Dermis blood vessel endothelial cell (primary cell): ENCODE measurements at places on chromosomes 1 and 21.

GRCh38 chr1:200362421-200362820 lies 47.4 kb downstream of the ZNF281 start:
- no peak for DNase-seq

- DNase-seq, result no peak
Observed at GRCh38 chr1:83508485-83509151, 490.3 kb downstream of the TTLL7 start.

DNA sequence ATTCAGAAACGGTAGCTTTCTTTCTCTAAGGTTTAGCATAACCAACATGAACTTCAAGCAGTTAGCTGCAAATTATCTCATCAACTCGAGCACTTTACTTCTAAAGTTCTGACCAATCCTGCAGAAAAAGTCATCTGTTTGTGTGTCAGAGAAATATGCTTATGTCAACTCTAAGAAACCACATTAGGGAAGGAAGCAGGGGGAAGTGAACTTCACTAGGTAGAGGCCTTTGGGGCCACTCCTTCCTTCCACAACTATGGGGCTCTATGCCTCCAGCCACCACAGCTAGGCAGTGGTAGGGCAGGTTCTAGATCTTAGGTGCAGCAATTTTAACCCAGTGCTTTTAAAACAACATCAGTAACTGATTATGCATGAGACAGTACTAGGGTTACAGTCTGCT lies 375.9 kb downstream of the DSCAM start:
- no peak for DNase-seq

DNA sequence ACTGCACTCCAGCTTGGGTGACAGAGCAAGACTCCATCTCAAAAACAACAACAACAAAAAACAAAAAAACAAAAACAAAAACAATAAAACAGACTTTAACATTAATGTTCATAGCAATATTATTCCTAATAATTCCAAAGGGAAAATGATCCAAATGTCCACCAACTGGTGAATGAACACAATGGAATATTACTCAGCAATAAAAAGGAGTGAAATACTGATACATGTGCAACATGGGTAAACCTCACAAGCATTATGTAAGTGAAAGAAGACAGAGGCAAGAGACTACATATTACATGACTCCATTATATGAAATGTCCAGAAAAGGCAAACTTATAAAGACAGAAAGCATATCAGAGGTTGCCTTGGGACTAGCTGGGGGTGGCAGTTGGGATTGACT lies 6.1 kb upstream of the TTF2 start:
- DNase-seq, result no peak

- DNase-seq, result no peak
Observed at GRCh38 chr1:245501633-245502032, 346.8 kb downstream of the KIF26B start.

- no peak for DNase-seq
Observed at GRCh38 chr1:6239213-6239752, 3.5 kb upstream of the ICMT start.

- peak; percentile 19 for DNase-seq
Observed at GRCh38 chr1:205805082-205805711, 7.8 kb downstream of the SLC41A1 start.

- DNase-seq, result no peak
Observed at GRCh38 chr21:26833460-26833939, 11.7 kb downstream of the ADAMTS1 start.
